ENCODE measurements at places on chromosomes 12 and 14.
A peak's percentile ranks its signal among the peaks of the same experiment; 100 is the strongest.

DNA sequence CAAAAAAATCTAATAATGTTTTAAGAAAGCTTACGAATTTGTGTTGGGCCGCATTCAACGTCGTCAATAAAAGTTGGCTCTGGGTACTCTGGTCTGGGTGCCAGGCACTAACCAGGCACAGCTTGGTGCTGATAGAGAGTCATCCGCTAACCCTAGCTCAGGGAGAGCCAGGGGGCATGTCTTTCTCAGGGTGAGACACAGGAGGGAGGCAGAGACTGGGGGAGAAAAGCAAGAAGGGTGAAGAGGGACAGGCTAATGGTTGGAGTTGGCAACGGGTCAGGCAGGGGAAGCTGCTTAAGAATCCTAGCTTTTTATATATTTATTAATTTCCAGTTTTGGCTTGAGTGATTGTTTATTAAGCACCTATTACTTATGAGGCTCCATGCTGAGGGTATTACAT is 105.0 kb downstream of the CMKLR1 start:
- no peak for DNase-seq

GRCh38 chr14:84343656-84344055 is 1186.3 kb upstream of the FLRT2 start:
- peak; percentile 70 for DNase-seq

DNA sequence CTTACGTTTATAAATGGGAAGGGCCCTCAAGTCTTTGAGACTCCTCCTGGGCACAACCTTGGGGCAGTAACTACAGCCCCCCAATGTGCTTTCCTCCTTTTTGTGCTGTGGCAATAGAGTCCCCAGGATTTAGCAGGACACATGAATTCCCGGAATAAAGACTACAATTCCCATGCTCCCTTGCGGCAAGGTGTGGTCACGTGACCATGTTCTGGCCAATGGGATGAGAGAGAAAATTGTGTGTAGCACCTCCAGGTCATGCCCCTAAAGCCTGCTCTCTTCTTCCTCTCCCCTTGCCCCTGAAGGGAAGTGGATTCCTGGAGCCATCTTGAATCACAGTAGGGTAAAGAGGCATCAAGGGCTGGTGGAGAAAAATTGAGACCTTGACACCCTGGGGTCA is 295.1 kb upstream of the SFSWAP start:
- DNase-seq: no peak

DNA sequence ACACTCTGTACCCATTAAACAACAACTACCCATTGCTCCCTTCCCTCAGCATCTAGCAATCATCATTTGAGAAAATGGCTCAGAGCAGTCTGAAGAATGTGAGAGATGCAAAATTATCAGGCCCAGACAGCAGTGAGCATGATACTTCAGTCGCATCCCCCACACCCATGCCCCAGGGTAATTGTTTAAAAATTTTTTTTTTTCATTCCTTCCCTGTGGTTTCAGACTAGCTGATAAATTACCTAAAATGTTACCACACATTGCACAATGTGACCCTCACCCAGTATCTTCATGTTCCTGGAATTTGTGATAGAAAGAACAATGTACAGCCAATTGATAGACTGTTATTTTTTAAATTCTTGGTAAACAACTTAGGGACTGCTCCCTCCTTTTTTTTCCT is 11.3 kb upstream of the USP15 start:
- no peak for DNase-seq

- DNase-seq: no peak
Measured at GRCh38 chr14:35366521-35366976, 38.0 kb downstream of the NFKBIA start.

DNA sequence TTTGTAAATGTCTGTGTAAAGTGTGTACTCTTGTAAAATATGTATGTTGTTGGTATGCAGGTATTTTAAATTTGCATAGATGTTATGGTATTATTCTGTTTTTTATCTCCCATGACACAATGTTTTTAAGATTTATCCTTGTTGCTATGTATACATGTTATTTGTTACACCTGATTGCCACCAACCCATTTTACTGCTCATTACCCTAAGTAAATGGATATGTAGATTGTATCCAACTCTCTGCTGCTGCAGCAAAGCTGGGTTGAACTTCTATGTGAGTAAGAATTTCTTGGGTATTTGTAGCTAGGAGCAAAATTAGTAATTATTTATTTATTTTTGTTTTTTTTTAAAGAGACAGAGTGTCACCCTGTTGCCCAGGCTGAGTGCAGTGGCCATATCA is 6.2 kb downstream of the APAF1 start:
- DNase-seq: no peak

- peak; percentile 65 for DNase-seq
Measured at GRCh38 chr14:37901978-37902377, 305.7 kb upstream of the SSTR1 start.

GRCh38 chr12:80766210-80766609 is 49.5 kb downstream of the MYF5 start:
- no peak for DNase-seq

Measured in IMR-90 (cell line).